ENCODE measurements at places on chromosomes 7 and 10.

GRCh38 chr7:112122144-112122543 lies 84.1 kb downstream of the DOCK4 start:
- no peak for DNase-seq

GRCh38 chr7:3094701-3095445 lies 51.2 kb upstream of the CARD11 start:
- DNase-seq: no peak

GRCh38 chr7:20203316-20203715 lies 13.9 kb downstream of the MACC1 start:
- DNase-seq: no peak

- DNase-seq: no peak
Measured at GRCh38 chr10:4888236-4888635, 62.2 kb downstream of the AKR1E2 start.

GRCh38 chr10:86880971-86881370 lies 76.4 kb downstream of the MMRN2 start:
- DNase-seq: no peak

GRCh38 chr10:93390306-93391090 lies 91.6 kb downstream of the MYOF start:
- no peak for DNase-seq

GRCh38 chr10:3469639-3470020 lies 297.0 kb upstream of the PITRM1 start:
- no peak for DNase-seq

GRCh38 chr7:630111-630511 lies 96.4 kb upstream of the DNAAF5 start:
- no peak for DNase-seq

DNA sequence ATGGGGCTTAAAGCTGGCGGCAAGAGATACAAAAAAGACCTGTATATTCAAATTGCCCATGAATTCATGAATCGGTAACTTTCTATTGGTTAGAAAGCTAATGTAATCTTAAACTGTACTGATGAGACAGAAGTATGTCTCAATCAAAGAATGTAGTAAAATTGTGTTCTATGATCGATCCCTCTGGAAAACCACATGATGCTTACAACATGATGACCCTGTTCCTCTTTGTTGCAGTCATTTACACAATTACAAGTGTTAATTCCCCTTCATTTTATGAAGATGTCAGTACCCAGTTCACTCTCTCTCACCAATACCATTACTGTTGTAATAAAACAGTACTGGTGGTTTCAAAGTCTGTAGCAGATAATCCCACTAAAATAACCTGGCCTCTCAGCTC lies 10.1 kb downstream of the KIF5B start:
- DNase-seq: no peak

DNA sequence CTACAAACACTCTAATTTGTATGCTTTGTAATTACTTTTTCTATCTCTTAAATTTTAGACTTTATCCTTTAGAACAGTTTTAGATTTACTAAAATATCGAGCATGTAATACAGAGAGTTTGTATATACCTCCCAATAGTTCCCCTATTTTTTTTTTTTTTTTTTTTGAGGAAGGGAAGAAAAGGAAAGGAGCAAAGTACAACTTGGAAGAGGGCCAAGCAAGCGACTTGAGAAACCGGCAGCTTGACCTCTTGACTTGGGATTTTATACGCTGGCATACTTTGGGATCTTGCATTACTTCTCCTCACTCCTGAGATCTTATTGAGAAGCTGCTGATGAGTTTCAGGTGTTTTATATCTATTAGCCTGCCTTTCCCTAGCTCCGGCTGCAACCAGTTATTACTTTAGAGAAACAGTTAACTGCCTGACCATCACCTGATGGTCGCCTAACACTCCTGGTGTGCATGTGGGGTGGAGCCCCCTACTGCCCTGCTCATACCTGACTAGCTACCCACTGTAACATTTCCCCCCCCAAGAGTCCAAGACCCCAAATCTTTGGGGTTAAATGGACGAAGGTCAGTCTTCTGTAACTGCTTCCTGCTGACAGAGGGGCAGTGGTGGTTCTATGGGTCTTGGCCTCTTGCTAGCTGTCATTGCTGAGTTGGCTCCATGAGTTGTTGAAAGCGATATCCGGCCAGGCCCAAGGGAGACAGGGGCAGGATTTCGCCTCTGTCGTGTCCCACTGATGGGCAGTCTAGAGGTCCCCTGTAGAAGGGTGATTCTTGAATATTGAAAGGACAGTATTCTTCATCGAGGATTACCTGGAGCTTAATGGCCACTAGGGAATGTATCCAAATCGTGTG lies 28.5 kb downstream of the MKLN1 start:
- DNase-seq: no peak

GRCh38 chr7:148932-149790 lies 43.2 kb upstream of the FAM20C start:
- peak; percentile 95 for DNase-seq

DNA sequence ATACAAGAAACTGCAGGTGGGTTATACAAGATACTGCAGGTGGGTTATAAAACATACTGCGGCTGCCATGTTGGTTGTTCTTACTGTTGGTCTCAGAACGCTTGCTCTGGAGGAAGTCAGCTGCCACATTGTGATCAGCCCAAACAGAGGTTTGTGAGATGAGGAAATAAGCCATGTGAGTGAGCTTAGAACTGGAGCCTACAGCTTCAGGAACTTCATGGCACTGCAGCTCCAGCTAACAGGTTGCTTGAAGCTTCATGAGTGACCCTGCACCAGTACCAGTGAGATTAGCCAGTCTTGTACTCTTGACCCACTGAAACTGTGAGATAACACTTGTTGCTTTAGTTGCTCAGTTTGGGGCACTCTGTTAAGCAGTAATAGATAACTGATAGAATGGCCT lies 74.5 kb upstream of the PRKCQ start:
- no peak for DNase-seq

- no peak for DNase-seq
Measured at GRCh38 chr10:78450807-78451485, 417.3 kb downstream of the RPS24 start.

DNA sequence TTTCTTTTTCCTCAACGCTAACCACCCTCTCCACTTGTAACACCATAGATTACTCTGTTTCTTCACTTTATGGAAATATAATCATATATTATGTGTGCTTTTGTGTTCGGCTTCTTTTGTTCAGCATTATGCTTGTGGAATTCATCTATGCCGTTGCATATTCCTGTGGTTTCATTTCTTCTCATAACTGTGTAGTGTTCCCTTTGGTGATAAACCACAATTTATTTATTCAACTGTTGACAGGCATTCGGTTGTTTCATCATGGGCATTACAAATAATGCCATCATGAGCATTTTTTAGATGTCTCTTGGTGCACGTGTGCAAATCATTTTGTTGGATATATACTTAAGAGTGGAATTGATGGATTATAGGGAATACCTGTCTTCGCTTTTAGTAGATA lies 12.1 kb downstream of the AVL9 start:
- DNase-seq: no peak

GRCh38 chr7:100895956-100896731 lies 456 bp upstream of the ACHE start:
- no peak for DNase-seq

- no peak for DNase-seq
Measured at GRCh38 chr10:80465451-80465835, 11.3 kb downstream of the TSPAN14 start.

- DNase-seq: no peak
Measured at GRCh38 chr7:42227541-42227935, 9.5 kb downstream of the GLI3 start.

DNA sequence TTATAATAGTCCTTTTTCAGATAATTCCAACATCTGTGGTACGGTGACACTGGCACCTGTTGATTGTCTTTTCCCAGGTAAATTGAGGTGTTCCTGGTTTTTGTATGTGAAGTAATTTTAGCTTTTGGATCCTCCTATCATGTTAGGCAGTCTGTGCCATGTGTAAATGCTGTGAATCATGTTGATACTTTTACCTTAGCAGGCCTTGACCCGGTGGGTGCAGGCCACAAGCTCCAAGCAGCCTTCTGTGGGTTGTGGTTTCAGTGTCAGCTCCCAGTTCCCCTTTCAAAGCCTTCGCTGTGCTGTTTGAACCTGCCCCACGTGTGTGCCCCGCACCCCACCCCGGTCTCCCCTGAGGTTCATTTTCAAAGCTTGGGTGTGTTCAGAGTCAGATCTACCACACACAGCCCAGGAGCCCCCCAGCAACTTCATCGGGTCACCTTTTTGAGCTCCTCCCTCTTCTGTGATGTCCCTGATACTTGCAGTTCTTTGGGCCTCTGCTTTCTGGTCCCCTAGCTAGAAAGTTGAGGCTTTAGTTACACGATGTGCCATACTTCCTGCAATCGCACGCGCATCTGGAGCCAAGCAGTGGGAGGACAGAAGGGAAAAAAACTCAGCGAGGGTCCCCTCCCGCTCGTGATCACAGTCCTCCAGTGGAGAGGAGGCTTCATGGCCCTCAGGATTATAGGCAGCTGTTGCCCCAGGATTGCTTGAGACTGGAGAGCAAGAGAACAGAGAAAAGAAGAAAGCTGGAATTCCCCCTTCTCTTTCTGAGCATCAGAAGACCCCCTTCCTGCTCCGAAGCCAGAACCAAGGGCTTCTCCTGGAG lies 8.7 kb upstream of the BHLHA15 start:
- DNase-seq: peak; percentile 26

DNA sequence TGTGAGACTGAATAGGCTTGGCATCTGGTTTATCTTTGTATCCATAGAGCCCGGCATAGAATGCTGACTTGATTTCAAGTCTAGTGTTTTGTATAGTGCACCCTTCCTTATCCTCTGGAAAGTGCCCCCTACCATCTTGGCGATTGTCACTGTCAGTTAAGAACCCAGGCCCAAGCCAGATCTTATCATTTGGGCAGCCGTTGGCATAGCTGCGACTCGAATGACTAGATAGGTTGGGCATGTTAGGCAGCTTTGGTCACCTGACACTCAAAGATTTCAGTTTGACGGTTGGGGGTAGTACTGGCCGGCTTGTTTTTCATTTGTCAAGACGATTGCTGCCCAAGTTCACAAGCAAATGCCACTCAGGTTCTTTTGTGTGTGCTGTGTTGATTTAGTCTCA lies 6.6 kb downstream of the NIPSNAP2 start:
- DNase-seq: no peak

DNA sequence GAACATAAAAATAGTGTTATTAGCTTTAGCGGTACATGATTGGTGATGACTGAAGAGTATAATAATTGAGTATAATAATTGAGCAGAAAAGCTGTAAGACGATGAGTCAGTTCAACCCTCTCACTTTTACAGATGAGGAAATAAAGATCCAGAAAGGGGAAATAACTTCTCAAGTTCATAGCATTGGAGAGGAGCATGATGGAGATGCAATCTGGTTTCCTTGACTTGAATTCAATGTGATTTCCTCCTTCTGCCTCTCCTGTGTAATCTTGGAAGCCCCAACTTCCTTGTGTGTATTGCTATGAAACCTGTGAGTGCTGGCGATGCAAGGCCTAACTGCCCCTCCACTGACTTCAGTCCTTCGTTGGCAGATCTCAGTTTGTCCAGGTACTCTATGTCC lies 265.1 kb downstream of the LRMDA start:
- no peak for DNase-seq

DNA sequence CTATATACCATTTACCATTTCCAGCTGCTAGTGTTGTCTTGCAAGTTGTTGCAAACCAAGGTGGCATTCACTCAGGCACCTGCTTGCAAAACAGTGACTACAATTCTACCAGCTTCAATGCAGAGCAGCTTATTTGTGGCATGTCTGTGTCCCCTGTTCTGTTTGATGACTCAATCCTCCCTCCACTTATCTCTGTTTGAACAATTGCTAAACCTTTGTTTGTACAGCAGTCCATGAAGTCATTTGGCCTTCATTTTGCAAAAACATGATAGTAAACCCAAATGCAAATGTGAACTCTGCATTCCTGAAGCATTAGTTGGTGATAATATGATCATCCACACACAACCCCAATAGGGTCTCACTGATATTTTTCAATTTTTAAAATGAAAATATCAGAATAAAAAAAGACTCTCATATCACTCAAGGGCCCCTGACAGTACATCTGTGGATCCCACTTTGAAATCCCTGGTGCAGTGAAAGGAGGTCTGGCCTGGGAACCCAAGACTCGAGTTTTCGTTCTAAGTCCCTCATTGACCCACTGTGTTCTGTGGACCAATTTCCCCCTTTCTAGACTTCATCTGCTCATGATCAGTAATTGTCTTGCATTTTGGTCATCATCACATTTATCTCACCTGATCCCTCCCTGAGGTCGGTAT lies 425.4 kb downstream of the RPS24 start:
- no peak for DNase-seq

GRCh38 chr10:56469482-56469881 lies 108.4 kb upstream of the ZWINT start:
- no peak for DNase-seq

DNA sequence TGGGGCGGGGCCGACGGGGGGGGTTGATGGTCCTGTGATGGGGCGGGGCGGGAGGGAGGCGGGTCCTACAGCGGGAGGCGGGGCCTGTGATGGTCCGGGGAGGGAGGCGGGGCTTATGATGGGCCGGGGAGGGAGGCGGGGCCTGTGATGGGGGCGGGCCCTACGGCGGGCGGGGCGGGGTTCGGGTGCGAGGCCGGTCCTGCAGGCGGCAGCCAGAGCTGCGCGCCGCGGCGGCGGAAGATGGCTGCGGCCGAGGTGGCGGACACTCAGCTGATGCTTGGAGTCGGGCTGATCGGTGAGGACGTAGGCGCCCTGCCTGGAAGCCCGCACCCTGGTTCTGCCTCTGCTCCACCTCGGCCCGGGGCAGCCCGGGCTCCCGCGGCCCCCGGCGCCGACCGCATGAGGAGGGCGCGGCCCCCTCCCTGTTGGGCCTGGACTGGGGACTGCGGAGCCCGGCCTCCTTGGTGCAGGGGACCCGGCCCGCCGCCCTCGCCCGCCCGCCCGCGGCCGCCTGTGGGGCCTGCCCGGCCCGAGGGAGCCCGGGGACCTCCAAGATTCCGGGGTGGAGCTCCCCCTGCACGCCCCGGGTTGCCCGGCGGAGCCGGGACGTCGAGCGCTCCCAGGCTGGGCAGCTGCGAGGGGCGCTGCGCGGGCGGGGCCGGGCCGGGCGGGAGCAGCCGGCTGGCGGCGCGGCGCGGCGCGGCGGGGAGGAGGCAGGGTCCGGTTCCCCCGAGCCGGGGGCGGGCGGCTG lies at the start of gene DENND10:
TSS of gene DENND10 (plus strand) at position 211 of the 751 bp plus-strand sequence. CDS start at position 241, 30 bp downstream.
- DNase-seq: peak; percentile 63

DNA sequence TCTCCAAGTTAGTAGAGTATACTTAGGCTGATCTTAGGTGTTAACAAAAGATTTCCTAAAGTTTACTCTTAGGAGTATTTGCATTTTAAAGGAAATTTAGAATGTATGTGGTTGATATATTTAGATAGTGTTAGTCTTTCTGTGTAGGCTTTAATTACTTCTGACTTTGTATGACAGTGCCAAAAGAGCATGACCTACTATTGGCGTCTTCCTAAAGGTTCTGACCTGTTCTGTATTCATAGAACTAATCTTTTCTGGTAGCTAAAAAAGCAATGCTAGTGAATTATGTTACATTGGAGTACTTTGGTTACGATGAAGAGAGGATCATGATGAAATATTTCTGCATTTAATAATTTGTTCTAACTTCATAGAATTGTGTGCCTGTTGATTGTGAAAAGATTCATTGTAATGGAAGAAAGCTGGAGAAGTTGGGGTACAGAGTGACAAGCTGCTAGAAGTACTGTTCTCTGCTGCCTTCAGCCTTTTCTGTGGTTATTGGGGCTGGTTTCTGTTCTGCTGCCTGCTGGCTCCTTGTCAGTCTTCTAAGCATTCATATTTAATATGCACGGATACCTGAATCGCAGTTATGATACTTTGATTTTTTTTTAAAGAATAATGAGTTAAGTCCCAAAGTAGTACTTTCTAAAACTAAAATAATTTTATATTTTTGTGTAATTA lies 13.2 kb downstream of the WAC start:
- DNase-seq: no peak

All from stimulated activated CD8-positive, alpha-beta memory T cell treated with anti-CD3 and anti-CD28 coated beads, Interleukin-4, amount 100 ng/mL, for 1 hour (primary cell).